ENCODE measurements at places on chromosomes 4 and X.

DNA sequence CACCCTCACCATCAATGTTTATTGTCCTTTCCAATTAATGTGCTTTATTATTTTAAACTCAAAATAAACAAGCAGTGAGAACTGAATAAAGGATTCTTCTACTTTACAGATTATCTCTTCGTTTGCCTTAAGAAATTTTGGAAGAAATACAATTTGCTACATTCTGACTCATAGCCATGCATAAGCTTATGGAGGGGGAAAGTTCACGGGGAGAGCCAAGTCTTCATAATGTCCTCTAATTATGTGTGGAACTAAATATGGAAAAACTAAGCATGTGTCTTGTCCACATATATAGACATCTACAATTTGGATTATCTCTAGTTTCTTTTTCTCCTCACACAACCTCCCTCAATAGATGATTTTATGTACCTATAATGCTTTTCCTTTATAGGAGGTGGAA is 17.5 kb downstream of the CXCL13 start:
- no peak for DNase-seq

DNA sequence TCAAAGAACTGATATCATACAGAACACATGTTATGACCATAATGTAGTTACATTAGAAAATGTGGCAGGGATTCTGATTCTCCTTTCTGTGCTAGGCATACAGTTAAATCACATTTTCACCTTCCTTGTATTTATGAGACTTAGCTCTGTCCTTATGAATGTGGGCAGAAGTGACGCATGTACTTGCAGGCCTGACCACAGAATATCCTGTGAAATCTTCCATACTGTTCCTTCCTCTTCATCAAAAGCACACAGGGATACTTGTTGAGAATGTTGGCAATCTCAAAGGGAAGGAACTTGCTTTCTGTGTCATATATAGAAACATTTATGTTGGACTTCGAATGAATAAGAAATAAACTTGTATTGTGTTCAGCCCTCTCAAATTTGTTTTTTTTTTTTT is 17.2 kb upstream of the MYOZ2 start:
- DNase-seq: no peak

DNA sequence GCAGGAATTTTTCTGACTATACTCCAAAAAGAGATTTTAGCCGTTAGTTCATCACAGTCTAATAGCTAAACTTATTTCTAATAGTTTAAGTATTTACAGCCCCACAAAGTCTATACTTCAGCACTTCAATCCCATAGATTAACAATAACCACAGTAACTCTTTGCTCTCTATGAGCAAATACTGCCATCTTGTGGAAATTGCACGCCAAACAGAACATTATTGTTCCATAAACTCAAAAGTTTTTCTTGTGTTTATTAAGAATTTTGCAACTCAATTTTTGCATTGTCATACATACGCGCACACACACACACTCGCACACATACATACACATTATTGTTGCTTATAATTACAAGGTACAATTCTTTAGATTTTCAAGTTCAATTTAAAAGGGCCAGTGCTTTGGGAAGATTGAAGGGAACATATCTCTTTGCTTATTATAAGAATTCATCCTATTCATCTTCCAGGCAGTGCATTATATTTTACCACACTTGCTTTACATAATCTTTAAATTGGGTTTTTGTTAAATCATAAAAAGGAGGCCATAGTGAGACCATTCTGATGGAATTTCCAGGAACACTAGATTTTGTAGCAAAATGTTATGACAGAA is 63.8 kb upstream of the ATOH1 start:
- no peak for DNase-seq

DNA sequence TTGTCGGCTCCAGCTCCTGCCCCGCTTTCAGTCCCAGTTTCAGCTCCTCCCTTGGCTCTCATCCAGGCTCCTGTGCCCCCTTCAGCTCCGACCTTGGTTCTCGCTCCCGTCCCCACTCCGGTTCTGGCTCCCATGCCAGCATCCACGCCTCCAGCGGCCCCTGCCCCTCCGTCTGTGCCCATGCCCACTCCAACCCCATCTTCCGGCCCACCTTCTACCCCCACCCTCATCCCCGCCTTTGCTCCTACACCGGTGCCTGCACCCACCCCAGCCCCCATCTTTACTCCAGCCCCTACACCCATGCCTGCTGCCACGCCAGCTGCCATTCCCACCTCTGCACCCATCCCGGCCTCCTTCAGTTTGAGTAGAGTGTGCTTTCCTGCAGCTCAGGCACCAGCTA is 31.2 kb downstream of the BCORL1 start:
- DNase-seq: no peak

- no peak for DNase-seq
These were observed 4.3 kb upstream of the MXD4 start for GRCh38 chr4:2266181-2266580.

- DNase-seq: no peak
These were observed 8.1 kb downstream of the SCARB2 start for GRCh38 chr4:76205476-76205875.

DNA sequence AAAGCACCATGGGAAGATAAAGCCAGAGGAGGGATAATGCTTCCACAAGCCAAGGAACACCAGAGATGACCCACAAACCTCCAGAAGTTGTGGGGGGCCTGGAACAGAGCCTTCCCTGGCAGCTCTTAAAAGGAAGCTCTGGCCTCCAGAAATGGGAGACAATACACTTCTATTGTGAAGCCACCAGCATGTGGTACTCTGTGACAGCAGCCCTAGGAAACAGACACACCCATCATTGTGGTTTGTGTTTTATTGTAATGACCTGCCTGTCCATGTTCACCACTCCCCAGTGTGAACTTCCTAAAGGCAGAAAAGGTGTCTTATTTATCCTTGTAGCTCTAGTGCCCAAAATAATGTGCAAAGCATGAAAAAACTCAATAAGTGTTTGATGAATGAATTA is 264.1 kb upstream of the GATB start:
- no peak for DNase-seq

DNA sequence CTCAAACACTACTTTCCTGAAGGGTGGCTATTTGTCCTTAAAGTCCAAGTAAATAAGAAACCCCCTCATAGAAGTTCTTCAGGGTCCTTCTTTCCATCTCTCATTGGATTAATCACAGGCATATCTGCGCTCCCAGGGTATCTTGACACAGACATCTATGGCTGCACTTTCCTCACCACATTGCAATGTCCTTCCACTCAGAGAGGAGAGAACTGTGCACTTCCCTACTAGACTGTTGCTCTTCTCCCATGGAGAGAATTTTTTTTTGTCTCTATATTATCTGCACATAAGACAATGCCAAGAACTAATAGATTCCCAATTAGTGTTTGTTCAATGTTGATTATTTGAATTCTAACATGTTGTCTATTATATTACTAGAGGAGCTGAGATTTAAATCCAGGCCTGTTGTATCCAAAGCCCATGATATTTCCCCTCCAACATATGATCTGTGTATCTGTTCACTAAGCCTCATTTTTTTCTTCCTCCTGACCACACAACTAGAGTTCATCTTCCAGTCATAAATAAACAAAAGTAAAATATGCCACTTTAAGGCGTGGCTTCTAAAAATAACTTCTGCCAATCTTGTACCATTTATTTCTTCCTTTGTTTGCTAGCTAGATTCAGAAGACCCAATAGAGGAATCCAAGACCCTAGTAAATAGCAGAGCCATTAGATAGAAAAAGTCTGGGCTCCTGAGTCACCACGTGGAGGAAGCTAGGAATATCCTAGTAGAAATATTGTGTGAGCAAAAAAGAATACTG is 61.5 kb upstream of the FAM241A start:
- DNase-seq: no peak

GRCh38 chr4:24800325-24800895 is 5.0 kb downstream of the SOD3 start:
- DNase-seq: no peak

- no peak for DNase-seq
These were observed 745.6 kb upstream of the FAM241A start for GRCh38 chr4:111399623-111400022.

GRCh38 chrX:20237864-20238263 is 28.8 kb downstream of the RPS6KA3 start:
- no peak for DNase-seq

GRCh38 chr4:110347805-110348204 is 128.2 kb upstream of the ENPEP start:
- no peak for DNase-seq

GRCh38 chr4:69524706-69525105 is 29.0 kb upstream of the UGT2B4 start:
- no peak for DNase-seq

GRCh38 chr4:113290666-113291065 is 241.2 kb downstream of the ANK2 start:
- no peak for DNase-seq

- DNase-seq: no peak
These were observed at the start of gene GDPD2 for GRCh38 chrX:70422851-70423341. Gene GDPD2 (plus strand): TSS chrX:70423314. CDS start chrX:70424985, 1,671 bp downstream.

DNA sequence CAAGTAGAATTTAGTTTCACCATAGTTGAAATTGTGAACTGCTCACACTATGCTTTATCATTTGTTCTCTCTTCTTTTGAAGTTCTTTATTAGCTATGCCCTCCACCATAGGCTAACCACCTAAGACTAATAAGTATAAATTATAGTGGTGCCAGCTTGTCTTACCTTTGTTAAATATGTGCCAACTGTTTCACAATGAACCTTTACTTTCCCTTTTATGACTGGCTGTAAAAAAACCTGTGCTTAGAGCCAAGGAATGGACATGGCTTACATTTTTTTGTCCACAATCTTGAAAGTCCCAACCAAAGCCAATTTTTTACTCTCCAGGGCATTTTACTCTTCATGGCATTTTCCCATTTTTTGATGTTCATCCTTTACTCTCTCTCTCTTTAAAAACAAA is 123.5 kb upstream of the LEF1 start:
- DNase-seq: no peak

- DNase-seq: no peak
These were observed 42.8 kb downstream of the TENM3 start for GRCh38 chr4:182286035-182286434.

DNA sequence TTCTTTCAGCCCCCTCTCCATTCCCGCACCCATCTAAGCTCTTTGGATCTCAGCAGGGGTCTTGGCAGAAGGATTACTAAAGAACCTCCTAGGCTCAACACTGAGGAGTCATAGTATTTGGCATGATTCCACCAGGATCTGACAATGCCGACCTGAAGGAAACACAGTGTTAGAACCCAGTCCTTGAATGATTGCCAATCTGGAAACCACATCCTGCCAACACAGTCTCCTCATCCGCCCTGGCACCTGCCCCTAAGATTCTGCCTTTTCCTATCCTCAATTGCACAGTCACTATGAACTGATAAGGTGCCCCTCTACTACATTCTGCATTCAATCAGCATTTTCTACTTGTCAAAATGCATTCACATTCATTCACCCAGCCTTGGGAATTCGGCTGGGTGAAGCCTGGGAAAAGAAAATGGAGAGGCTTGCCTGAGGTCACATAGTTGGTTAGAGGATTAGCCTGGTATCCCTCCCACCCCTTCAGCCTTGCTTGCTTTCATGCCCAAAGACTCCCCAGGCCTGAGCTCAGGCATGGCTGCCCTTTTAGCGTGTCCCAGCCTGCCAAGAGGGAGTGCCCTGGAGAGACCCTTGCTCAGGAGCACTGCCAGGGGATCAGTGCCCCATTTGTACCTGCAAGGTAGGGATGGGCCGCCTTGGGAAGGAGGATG is 2.2 kb upstream of the CLDN2 start:
- no peak for DNase-seq

DNA sequence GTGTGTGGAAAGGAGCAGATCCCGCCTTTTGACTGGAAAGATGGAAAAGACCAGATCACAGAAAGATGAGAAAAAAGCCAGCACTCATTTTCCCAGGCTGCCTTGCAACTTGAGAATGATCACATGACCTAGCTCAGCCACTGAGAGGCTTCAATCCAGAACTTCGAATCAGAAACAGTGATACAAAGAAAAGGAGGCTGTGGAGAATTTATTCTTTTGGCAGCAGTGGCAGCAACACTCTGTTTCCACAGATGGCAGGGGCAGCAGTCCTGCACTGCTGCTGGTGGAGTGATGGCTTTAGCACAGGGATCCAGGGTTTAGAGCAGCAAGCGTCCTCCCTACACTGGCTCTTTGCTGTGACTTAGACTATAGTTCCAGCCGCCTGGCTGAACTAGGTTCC is 77.8 kb upstream of the SH3RF1 start:
- no peak for DNase-seq

DNA sequence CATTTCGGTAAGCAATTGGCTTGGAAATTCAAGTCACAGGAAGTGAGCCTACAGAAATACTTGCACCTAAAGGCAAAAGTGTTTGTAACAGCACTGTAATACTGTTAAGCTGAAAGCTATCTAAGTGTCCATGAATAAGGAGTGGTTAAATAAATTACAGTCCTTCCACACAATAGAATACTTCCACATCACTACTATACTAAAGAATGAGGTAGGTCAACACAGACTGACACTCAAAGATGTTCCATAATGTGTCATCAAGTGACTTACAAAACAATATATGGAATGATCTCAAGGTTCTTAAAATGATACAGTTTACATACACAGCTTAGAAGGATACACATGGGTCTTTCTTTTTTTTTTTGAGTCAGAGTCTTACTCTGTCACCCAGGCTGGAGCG is 27.0 kb downstream of the SLC10A6 start:
- DNase-seq: no peak

DNA sequence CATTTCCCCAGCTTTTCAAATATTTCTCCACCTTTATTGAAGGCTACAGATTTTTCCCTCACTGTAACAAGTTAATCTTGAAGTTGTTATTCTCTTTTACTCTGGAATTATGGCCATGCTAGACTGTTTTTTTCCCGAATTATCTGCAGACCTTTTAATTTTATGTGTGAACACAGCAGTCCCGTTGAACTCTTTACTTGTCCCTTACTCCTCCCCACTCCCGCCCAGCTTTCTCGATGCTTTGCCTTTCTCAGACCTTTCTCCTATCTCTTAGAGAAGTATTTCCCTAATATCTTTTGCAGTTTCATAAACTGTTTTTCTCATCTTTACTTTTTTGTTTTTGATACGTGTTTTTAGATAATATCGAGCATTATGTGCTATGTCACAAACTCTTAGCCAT is 776 bp downstream of the CEP44 start:
- DNase-seq: no peak

DNA sequence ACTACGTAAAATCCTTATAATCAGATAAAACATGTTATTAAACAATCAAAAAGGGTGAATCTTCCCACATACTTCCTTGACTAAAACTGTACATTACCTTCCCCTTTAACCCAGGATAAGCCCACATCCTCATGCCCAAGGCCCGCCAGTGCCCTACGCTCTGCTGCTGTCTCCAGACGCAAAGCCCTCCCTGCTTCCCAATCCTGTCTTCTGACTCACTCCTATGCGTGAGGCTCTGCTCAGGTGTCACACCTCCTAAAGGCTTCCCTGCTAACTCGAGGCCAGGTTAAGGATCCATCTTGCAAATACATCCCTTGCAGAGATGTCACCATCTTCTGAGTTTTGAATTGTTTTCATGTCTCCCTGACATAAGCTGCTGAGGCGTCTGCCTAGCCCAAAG is 61.6 kb downstream of the STX18 start:
- DNase-seq: no peak

DNA sequence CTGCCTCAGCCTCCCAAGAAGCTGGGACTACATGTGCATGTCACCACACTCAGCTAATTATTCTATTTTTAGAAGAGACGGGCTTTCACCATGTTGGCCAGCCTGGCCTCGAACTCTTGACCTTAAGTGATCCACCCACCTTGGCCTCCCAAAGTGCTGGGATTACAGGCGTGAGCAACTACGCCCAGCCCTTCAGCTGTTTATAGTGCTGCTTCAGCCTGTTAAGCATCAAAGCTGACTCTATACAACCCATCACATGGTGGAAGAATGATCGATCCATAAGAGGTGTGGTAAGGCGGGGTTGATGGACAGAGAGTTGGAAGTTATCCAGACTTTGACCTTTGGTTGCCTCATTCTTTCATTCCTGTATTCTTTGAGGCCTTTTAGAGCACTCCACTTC is 56.2 kb upstream of the RAPGEF2 start:
- DNase-seq: no peak

Measured in activated naive CD8-positive, alpha-beta T cell treated with anti-CD3 and anti-CD28 coated beads, Interleukin-2, amount 50 U/mL, for 16 hours (primary cell).